Stimulated activated CD4-positive, alpha-beta T cell treated with anti-CD3 and anti-CD28 coated beads, Interleukin-2, amount 100 ng/mL, for 4 hours (primary cell): ENCODE measurements at places on chromosomes 4 and X.

GRCh38 chr4:174279433-174280155 lies 3.9 kb downstream of the FBXO8 start:
- no peak for DNase-seq

GRCh38 chr4:79413032-79413885 lies 5.2 kb upstream of the GK2 start:
- no peak for DNase-seq

DNA sequence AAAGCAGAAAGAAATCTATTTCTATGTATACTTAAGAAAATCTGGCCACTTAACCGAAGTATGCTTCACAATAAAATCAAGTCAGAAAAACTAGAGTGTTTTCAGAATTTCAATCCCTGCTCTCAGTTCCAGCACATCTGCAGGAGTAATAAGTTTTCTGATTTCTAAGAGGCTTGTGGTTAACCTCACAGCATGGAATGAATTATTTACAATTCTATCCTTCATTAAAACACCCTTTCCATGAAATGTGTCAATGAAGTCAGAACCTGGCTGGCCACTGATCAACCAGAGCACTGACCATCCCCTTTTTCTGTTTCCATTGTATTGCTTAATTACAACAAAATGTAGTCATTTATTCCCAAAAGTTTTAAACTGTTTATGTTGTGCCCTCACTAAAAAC lies 781.4 kb upstream of the INTU start:
- no peak for DNase-seq

DNA sequence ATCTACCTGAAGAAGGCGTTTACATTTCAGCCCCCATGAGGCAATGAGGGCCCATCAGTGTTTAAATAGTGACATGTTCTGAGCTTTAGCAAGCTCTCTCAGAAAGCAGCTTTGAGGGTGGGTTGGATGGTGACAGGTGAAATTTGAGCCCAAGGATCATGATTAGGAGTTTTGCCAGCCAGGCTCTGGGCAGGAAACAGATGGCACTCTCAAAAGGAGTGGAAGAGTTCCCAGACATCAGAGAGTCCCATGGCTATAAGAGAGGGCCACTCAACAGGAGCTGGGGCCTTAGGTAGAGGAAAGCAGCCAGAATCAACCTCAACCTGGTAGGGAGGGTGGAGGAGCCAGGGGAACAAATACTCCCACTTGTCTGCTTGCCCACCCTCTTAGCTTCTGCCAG lies 499.8 kb downstream of the MID1IP1 start:
- no peak for DNase-seq

- no peak for DNase-seq
Measured at GRCh38 chrX:112687189-112687691, 7.5 kb upstream of the LHFPL1 start.

GRCh38 chr4:17667653-17668201 lies 53.3 kb downstream of the MED28 start:
- DNase-seq, result no peak

GRCh38 chrX:42248226-42248625 lies 324.9 kb upstream of the CASK start:
- no peak for DNase-seq

DNA sequence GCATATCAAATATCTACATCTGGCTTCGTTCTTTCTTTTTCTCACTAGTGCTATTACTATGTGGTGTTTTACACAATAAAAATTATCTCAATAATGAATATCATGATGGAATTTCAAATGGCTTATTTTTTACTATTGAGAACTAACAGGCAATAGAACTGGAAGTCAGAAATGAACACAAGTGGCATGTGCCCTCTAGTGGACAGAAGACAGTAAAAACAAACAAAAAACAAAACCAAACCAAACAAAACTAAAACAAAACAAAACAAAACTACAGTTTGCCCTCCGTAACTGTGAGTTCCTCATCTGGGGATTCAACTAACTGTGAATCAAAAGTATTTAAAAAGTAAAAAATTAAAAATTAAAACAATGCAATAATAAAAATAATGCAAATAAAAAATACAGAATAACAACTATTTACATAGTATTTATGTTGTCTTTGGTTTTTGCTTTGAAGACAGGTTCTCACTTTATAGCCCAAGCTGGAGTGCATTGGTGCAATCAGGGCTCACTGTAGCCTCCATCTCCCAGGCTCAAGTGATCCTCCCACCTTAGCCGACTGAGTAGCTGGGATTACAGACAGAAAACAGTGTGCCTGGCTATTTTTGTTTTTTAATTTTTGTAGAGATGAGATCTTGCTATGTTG lies 195.6 kb upstream of the TACR3 start:
- no peak for DNase-seq
